Cardiac fibroblast (primary cell): ENCODE measurements at places on chromosomes 11 and 22.

DNA sequence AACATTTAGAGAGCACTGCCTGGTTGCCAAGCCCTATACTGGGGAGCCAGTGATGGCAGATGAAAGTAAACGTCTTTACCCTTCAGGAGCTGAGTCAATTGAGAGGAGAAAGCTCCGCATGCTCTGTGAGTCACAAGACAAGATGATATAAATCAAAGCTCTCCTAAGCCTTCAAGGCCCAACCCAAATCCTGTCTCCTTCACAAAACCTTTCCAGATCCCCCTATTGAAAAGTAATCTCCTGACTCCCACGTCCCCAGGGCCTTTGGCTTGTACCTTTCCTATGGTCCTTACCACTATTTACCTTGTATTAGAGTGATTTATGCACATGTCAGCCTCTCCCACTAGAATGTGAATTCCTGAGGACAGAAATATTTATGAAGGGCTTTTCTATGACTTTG is 230.1 kb upstream of the TENM4 start:
- DNase-seq: no peak

GRCh38 chr11:74390697-74391096 is 7.5 kb downstream of the PGM2L1 start:
- no peak for DNase-seq

GRCh38 chr11:1113405-1114201 is 38.9 kb downstream of the MUC2 start:
- no peak for DNase-seq

DNA sequence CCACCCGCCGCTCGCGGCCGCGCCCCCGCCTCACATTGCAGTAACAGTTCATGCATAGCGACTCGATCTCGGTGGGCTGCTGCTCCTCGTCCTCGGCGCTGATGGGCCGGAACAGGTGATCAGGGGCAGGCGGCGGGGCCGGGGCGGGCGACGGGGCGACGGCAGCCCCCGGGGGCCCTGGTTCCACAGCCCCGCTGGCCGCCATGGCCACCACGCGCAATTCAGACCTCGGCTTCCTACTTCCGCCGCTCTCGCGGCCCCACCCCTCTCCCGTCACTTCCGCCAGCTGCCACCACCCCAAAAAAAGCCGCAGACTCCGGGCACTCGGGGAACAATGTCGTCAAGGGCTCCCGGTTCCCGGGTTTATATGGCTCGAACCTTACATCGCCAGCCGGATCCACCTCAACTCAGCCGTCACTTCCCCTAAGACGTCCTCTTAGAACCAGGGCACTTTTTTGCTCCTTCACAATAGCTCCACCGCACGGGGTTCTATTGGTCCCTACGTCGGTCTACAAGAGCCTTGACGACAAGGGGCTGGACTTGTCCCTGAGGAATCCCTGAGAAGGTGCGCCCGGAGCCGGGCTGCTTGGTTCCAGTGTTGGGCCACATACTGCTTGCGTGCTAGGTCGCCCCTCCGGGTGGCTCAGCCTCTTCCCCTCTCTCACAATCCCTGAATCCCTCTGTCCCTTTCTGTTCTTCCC is at the start of gene ZPR1:
ZPR1 (minus strand) TSS at position 238 of the 701 bp plus-strand sequence; CDS start at position 205, 33 bp downstream.
- peak; percentile 70 for DNase-seq

DNA sequence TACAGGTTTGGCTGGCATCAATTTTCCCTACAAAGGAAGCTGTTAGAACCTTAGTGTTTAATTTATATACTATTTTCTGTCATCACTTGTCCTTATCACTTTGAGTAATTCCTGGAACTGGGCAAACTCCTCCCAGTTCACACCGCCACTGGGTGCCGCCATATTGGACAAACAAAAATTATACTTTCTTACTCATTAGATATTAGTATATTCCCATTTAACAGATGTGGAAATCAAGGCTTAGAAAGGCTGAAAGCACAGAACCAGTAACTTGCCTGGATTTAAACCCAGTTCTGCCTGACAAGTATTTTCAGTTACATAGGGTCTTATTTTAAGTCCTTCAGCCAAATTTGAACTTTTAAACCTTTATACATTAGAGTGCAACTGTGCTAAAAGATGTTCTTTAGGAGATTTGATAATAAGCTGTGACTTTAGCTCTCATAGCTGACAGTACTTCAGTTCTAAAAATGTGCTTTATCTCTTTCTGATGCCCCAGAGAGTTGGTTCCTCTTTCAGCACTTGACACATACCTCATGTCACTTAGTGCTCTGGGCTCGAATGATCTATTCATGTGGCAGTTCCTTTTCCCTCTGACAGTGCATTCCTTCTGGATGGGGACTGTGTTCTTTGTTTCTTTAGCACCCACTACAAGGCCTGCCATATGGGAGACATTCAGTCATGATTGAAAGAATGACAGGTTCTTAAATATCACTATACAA is 25.4 kb downstream of the COA4 start:
- no peak for DNase-seq

DNA sequence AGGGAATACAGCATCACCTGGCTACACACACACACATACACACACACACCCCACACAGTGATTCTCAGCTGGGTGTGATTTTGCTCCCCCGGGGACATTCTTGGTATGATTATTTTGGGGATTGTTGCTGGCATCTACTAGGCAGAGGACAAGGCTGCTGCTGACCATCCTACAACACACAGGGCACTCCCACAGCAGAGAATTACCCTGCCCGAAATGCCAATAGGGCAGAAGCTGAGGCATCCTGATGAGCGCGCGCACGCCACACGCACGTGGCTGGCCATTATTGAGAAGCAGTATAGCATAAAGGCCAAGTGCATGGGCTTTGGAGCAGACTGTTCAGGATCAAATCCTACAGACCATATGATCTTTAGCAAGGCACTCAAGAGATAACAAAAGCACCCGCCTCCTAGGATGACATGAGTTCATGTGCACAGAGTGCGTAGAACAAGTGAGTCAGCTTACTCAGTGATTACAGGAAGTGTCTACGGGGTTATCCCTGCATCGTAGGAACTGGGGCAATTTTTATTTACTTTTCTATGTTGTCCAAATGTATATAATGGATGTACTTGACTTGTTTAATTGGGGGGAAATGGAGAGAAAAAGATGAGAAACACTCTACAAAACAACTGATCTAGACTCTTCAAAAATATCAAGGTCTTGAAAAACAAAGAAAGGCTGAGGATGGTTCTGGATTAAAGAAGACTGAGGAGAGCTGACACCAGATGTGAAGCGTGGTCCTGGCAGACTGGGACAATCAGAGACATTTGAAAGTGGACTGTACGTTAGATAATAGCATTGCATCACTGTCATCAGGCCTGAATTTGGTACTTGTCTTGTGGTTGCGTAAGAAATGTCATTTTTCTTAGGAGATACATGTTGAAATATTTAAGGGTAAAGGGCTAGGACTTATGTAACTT is 7.2 kb upstream of the EHD1 start:
- DNase-seq: peak; percentile 88

DNA sequence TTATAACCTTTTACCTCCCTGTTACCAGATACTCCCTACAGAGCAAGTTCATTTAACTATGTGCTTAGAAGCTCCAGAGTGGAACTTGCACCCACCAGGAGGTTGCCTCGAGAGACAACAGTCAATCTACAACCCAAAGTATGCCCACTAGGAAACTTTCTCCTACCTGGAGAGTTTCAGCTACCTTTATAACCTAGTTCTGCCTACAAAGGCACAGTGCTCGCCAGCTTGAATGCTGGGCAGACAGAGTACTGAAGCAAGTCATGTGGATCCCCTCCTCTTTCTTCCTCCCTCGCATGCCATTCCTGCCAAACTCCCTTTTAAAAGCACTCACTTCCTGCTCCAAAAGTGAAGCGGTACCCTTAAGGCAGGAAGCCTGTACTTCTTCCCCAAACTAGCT is 258.9 kb downstream of the SWAP70 start:
- DNase-seq: peak; percentile 60

GRCh38 chr22:23128269-23129108 is 13.3 kb downstream of the RSPH14 start:
- DNase-seq: peak; percentile 84

DNA sequence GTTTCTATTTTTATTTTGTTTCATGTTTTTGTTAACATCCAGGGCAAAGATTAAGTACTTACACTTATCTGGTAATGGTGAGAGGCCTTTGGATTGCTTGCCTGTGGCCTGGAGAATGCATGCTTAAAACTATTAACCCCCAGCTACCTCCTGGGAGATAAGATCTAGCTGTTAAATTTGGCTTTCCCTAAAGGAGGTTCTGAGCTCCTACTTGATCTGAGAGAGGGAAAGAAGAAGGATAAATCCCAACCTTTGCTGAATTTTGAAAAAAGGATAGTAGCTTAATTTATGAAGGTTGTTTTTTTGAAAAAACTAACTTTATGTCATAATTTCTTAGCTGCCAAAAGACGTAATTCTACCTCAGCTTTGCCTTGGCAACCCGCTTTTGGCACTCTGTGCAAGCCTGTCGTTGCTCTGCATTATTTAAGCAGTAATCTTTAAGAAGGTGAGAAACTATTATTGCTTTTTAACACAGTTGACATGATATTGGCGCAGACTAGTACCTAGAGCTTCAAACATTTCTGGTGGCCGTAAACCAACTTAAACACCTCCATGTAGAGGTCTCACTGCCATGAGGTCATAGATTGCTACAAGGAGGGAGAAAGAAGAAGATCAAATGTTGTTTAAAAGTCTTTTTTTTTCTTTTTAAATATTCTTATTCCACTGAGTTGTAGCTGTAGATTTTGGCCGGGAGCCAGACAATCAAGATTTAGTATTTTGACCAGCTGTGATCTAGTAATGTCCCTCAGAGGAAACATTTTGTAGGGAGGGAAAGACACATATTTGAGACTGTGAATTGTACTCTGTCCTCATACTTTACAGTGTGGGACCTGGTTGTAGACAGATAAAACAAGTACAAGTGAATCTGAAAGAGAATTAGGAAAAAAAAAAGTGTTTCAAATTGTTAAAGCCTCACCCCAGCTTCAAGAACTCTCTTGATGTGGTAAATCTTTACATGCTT is 74.4 kb downstream of the WNT11 start:
- no peak for DNase-seq

DNA sequence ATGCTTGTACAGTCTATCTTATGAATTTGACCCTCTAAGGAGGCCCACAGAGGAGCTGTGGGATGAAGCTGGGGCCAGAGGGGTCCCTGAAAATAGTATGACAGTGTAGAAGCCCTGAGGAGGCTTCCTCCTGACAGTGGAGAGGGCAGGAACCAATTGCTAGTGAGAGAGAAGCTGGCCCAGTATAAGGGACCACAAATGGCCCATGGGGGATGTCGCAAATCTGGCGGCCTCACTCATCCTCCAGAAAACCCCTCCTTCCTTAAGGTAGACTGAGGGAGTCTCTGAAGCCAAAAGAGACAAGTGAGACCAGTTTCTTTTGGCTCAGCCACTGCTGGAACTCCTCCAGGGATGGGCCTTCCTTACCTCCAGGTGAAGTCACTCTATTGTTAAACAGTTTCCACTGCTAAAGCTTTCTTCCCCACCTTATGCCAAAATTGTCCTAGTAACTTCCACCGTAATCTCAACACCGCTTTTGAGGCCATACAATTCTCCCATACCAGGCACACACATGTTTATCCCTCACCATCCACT is 17.8 kb upstream of the CASTOR1 start:
- no peak for DNase-seq

DNA sequence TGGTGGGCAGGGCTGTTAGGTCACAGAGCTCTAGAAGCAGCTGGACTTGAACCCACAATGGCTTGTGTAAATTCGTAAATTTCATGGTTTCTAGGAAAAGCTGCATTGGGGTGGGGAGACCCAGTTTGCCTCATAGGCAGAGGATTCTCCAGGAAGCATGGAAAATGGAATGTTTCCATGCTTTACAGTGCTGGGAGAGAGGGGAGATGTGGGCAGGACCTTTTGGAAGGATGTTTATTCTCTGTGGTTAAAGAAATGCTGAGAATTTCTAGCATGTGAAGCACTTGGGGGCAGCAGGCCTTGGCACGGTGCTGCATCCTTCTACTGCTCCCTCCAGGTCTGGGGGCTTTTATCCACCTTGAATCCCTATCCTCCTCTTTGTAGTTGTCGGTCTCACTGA is 46.3 kb downstream of the TRAF6 start:
- no peak for DNase-seq

GRCh38 chr22:36166518-36167220 is 6.1 kb upstream of the APOL3 start:
- no peak for DNase-seq

DNA sequence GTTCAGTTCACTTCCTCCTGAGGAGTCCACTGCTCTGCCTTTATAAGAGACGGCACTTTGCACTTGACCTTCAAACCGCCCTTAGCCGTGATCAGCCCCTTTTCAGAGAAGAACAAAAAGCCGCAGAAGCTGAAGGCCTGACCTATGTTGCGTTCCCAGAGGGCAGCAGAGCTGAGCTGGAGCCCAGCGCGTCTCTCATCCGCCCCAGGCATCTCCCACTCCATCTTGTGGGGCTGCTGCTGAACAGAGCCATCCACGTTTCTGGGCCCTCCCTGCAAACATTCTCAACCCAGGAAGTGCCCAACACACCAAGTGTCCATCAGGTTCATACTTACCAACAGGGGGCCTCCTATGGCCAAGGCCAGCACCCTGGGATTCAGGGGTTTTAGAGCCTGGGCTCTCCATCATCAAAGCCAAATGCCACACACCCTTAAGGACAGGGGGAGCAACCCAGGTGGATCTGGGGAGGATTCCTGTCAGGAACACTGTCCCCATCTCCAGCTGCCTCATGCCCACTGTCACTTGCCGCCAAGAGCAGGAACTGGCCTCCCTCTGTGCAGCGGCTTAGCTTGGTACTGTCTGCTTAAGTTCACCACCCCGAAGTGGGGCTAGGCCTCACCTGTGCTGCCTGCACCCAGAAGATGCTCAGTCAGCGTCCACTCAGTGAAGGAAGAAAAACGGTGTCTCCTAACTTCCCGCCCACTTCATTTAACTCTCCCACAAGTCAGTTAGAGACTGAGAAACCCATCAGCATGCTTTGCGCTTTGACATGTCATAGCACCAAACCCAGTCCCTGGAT is 16.0 kb upstream of the EFCAB6 start:
- no peak for DNase-seq

- no peak for DNase-seq
Measured at GRCh38 chr22:23071230-23072076, 1.1 kb downstream of the GNAZ start.

DNA sequence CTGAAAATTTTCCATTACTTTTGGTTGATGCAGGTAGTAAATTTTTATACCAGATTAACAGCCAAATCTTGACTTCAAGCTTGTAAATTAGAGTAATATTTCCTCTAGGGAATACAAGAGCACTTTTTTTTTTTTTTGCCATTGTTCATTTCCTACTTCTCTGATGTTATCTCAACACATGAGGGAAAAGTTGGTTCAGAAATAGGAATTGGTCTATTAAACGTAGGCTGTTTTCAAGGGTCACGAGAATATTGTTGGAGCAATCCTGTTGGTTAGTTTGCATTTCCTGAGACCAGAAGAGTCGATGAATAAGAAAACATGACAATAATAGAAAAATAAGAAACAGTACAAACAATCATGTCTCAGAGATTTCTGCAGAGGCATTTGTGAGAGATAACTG is 453.9 kb upstream of the CCDC179 start:
- DNase-seq: peak; percentile 2

GRCh38 chr11:60951904-60952741 is at the start of gene SLC15A3:
Gene SLC15A3, minus strand, starts transcription at chr11:60952176. Its CDS starts 625 bp downstream, at chr11:60951551.
- DNase-seq: peak; percentile 55

DNA sequence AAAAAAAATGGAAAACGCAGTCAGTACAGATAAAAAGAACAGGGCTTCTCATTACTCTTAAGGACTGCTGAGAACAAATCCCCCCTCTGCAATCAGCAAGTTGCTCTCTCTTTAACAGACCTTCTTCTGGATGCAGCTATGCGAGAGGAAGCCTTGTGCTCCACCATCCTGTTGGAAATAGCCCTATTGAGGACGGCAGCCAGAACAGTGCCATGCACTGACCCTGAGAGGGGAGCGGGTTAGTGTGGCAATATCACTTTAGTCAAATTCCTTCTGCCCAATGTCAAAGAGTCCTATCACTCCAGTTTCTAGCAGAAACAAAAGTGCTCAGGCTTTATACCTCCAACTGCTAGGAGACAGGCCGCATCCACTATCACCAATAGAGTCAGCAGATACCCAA is 6.9 kb downstream of the RBM4B start:
- DNase-seq: no peak
